ENCODE measurements at places on chromosomes 16 and 17.
A peak's percentile ranks its signal among the peaks of the same experiment; 100 is the strongest.

DNA sequence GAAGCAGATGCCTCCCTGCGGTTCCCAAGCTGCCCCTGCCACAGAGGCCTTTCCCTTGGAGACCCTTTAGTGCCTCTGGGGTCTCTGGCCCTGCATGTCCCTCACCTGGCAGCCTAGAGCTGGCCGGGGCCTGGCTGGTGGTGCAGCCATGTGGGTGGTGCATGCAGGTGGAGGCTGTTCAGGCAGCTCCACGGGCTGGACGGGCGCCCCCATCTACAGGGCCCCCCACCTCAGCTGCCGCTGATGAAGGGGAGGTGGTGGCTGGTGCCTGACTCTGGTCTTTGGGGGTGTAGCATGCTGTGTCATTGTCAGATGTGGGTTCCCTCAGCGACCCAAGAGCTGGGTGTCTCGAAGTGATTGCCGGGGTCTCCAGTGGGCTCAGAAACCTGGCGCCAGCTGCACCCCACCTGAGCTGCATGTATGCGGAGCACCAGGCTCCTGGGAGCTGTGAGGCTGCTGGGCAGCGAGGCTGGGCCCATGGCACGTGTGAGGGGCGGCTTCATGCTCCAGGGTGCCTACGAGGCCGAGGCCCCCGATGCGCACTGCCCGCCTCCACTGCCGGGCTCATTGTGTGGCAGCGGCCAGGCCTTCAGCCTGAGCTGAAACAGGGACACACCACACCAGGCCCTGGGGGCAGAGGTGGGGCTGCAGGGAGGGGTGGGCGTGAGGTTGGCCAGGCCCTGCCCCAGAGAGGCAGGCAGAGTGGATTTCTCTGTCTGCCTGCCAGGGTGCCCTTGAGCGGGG, 57.0 kb downstream of the BAIAP2 start:
- DNase-seq: no peak

GRCh38 chr16:12356632-12357340, 380.3 kb downstream of the SNX29 start:
- DNase-seq: no peak

DNA sequence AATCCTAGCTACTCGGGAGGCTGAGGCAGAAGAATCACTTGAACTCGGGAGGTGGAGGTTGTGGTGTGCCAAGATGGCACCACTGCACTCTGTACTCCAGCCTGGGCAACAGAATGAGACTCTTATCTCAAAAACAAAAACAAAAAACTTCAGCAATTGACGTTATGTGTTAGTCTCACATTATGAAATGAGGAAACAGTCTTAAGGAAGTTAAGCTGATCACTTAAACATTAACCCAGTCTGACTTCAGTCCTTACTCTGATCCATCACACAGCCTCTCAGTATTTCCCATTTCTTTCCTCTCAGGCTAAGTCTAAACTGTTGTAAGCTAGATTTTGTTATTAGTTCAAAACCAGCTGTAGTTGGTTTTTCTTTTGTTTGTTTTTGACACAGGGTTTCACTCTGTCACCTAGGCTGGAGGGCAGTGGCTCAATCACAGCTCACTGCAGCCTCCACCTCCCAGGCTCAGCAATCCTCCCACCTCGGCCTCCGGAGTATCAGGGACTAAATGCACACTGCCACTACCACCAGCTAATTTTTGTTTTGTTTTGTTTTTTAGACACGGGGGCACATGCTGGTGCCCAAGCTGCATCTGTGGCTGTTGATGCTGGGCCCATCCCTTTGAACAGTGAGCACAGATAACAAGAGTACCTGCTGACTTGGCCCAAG, 6.3 kb downstream of the JPT1 start:
- DNase-seq: no peak

GRCh38 chr17:40451420-40451819, 8.2 kb downstream of the IGFBP4 start:
- DNase-seq: peak; percentile 79

GRCh38 chr16:35187665-35188225, 1728.3 kb downstream of the TP53TG3F start:
- DNase-seq: no peak

GRCh38 chr17:27586203-27586721, 44.7 kb upstream of the LGALS9 start:
- DNase-seq: peak; percentile 38
